CD4-positive, alpha-beta T cell treated with Interleukin-2 at 100 ng/mL for 4 hours (primary cell): ENCODE measurements at places on chromosomes 5 and 9.

DNA sequence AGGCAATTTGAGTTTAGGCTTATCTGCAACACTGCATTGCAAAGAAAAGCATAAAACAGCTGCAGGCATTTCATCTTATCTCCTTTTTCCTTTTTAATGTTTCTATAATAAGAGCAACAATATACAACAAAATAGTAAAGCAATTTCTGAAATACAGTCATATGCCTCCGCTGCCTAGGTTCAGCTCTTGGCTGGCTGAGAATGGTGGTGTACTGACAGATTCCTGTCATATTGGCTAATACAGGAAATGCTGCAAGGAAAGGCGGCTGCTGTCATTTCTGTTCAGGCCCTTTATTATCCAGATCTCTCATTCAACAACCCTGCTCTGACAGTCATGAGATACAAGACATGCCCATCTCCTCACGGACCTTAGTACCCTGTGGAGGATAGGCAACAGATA, 677.0 kb downstream of the TAF11L14 start:
- no peak for DNase-seq

DNA sequence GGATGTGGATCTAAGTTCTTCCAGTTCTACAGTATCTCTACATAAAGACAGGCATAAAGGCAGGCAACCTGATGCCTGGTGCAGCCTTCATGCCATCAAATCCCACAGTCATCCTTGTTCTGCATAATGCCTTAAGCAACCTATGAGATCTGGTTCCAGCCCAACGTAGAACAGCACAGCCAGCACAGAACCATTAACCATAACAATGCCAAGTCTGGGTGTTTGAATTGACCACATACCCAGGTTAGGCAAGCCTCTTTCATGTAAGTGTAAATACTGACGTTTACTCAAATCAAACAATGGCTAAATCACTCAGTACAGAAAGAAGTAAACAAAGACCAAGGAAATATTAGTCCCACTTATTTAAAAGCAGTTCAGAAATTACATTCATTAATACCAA, 195.0 kb downstream of the ADAMTSL1 start:
- DNase-seq: no peak

DNA sequence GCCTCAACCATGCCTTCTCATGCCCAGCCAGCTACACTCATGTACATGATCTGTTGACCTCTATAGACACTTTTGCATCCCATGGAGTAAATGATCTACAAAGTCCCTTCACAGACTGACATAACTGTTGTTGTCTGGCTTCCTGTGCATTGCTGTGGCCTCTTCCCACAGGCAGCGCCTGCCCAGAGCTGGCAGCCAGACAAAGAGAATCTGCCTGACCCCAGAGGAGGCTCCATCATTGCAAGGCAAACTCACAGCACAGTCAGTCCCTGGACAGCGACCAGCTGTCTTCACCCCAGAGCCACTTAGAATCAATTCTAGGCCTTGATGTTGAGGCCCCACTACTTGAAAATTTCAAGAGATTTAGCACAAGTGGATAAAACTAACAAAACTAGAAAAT, 65.5 kb downstream of the INSYN2B start:
- DNase-seq: no peak

- no peak for DNase-seq
Measured at GRCh38 chr9:18910916-18911315, 122.1 kb downstream of the SAXO1 start.

GRCh38 chr9:37037503-37038301, 3.6 kb upstream of the PAX5 start:
- DNase-seq: no peak

GRCh38 chr9:99822806-99823591, 1.3 kb downstream of the NR4A3 start:
- peak; percentile 16 for DNase-seq

GRCh38 chr9:72402744-72403143, 37.7 kb upstream of the ZFAND5 start:
- no peak for DNase-seq

GRCh38 chr5:52725065-52725746, 62.5 kb upstream of the ITGA1 start:
- DNase-seq: peak; percentile 85

- no peak for DNase-seq
Measured at GRCh38 chr5:109450129-109450877, 40.5 kb upstream of the PJA2 start.

- no peak for DNase-seq
Measured at GRCh38 chr5:61653807-61654580, 321.9 kb downstream of the ZSWIM6 start.

DNA sequence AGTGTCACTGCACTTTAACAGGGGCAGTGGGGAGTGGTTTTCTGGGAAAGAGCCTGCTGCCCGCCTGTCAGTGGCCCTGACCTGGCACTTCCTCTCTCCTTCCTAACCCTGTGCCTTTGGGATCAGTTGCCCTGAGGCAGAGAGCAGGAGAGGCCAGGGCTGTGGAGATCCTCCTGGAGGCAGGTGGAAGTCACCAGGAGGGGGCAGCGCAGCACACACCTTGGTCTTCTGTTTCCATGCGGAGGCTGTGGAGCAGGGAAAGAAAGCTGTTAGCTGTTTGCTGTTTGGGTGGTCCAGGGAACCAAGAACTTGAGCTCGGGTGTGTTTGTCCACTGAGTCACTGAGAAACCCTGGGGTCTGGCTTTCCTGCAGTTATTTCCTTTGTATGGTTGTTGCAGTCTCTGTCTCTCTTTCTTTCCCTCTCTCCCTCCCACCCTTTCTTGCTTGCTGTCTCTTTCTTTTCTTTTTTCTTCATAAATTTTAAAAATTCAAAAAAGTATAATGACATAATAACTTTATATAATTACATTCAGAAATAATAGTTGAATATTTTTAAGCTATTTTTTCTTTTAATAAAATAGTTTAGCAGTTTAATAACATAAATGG, 28.1 kb downstream of the NTRK2 start:
- peak; percentile 11 for DNase-seq

- no peak for DNase-seq
Measured at GRCh38 chr5:171632616-171633015, 153.0 kb upstream of the SMIM23 start.

DNA sequence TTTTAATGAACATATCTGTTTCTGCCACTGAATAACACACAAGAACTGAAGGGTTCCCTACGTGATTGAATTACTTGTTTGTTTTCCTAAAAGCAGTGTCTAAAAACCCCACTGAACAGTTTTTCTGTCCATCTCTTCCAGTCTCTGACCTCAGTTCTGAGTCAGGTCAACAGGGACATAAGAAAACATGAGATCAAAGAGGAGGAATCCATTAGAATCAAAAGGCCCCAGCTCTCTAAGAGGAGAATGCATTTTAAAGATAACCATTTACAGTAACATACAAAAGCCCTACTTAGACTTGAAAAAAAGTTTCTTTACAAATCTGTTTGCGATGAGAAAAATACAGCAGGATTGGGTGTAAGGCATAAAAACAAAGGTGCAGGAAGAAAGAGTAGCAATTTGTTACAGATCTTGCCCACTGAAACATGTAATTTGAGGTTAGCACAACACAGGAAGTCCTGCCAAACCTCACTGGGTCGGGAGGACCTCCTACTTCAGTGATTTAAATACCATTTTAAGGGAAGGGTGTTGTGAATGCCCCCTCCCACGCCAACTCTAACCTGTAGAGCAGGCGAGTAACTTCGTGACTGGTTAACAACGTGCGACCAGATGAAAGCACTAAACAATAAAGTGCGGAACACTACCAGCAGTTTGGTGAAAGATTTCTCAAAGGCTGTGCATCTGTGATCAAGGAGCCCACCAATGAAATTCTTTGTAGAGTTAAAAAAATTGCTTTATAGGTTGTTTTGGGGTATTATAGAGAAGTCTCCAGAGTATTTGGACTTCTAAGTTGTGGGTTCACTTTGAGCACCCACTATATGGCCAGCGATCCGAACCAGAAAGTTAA, 1.3 kb downstream of the QSOX2 start:
- peak; percentile 29 for DNase-seq

GRCh38 chr9:129637102-129637501, 4.8 kb downstream of the ASB6 start:
- DNase-seq: no peak

DNA sequence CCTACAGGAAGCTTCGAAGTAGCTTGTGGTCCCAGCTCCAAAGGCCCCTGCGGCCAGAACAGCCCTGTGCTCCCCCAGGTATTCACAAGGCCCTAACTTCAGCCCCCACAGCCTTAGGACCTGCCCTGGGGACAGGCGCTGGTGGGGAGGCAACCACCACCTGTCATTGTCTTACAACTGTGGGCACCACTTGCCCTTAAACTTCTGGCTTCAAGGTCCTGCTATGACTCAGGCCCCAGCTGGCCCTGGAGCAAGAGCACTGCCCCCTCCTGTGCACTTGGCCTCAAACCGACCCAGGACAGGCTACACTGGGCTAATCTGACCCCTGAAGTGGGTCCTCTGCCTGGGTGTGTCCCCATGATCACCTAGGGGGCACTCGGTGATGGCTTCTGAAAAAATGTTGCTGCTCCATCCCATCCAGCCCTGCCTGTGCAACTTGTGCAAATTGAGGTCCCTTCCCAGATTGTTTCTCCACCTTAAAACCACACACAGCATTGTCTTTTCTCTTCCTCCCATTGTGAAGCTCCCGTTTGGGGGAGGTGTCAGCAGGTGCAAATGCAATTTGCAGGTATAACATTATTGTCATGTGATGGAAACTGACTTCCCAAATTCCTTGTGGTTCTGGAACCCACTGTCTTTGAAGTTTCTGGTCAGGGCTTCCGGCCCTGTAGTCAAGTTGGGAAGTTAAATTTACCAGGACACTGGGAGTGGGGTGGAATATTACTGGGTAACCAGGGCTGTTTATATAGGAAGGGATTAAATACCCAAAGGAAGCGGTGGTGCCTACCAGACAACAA, 1.1 kb upstream of the PROB1 start:
- no peak for DNase-seq

- peak; percentile 77 for DNase-seq
Measured at GRCh38 chr5:173972925-173973615, 15.9 kb upstream of the C5orf47 start.

DNA sequence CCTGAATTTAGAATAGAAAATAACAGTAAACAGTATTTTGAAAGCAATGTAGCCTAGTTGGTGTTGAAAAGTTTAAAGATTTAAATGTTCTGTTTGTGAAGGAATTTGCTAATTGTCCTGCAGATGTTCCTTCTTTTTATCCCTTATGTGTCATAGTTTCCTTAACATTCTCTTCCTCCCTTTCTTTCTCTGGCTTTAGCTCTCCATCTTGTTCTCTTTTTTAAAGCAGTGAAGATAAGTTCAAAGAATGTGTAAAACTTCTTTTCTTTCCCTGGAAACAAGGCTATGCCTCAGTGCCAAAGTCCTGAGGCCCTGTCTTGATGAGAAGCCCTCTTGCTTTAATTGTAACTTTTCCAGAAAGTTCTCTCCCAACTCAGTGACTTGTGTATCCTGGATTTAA, 24.4 kb upstream of the GAS1 start:
- no peak for DNase-seq

GRCh38 chr5:147911427-147911826, 5.1 kb upstream of the C5orf46 start:
- DNase-seq: no peak

DNA sequence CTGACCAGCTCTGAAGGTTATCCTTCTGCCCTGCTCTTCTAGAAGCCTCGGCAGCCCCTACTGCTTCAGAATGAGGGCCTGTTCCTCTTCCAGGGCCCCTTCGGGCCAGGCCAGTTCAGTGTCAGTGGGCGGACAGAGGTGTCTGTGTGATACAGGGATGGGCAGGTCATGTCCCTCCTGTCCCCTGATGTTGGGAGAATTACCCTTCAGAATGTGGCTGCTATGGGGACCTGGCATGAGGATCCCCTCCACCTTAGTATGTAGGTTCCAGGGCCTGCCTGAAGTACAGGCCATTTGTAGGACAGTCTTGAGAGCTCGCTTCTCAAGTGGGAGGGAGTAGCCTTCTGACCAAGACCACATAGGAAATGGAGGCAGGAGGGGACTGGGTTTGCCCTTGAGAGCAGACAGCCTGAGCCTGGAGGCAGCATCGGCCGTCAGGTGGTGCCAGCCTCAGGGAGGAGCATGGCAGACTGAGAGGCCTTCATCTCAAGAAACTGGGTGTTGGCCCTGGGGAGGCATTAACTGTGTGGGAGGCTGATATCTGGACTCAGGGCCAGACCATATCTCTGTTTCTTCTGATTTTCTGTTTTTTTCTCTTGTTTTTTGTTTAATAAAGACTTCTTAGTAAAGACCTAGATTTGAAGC, 32.0 kb downstream of the ANGPTL2 start:
- DNase-seq: no peak

- no peak for DNase-seq
Measured at GRCh38 chr9:5569409-5569808, 59.1 kb downstream of the PDCD1LG2 start.

- DNase-seq: no peak
Measured at GRCh38 chr5:10786835-10787234, 25.8 kb upstream of the DAP start.

GRCh38 chr9:120914953-120915352, 11.6 kb downstream of the TRAF1 start:
- DNase-seq: no peak

DNA sequence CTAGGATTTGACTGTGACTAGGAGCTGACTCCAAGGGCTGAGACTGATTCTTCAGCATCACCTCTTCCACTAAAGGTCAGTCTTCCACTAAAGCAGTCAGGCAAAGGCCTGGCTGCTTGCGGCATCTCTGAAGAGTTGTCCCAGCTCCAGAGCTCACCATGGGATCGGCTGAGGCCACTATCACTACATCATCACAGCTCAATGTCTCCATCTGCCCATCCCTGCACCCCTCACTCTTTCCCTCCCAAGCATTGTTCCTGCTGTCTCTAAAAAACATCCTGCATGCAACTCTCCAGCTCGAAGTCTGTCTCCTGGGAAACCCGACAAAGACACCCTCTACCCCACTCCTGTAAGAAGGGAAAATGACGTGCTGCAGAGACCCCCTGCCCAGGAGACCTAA, 15.5 kb upstream of the WWC1 start:
- DNase-seq: no peak

- peak; percentile 26 for DNase-seq
Measured at GRCh38 chr5:113489299-113489698, 1.0 kb upstream of the MCC start.

- DNase-seq: no peak
Measured at GRCh38 chr5:3931976-3932375, 336.3 kb downstream of the IRX1 start.

- no peak for DNase-seq
Measured at GRCh38 chr5:67063055-67063454, 133.5 kb downstream of the CD180 start.

DNA sequence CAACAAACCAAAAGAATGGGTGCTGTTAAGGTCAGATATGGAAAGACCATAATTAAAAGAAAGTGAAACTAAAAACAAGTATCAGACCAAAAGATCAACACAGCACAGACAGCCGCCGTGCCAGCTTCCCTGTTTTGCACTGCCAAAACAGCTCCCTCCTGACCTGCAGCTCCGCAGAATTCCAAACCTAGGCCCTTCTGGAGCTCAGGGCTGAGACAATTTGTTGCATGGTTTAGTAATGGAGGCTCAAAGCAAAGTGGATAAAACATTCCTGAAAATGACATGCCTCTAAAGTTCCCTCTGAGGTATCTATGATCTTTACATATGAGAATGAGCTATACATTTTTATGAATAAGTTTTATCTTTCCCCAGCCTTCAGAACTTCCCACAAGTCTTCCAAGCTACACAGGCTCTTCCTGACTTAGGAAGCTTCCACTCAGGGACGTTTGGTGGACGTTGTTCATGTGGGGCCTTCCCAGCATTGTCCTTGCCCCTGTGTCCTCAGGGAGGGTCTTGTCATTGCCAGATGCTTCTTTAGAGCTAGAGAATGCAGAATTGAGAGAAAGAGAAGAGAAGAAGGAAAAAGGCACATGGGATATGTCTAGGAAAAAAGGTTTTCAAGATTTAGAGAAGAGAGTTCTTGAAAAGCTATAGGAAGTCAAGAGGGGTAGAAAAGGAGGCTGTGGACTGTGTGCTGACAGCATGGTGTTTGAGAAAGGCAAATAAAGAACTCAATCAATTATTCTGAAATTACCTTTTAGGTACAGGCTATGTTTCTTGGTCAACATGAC, 28.4 kb upstream of the SSBP2 start:
- DNase-seq: peak; percentile 35
